ENCODE measurements at places on chromosomes 2 and 18.

GRCh38 chr2:46803911-46804670 is 111.5 kb downstream of the MCFD2 start:
- no peak for DNase-seq

- DNase-seq, result no peak
These were observed 105.9 kb downstream of the AGAP1 start for GRCh38 chr2:235599596-235600338.

- no peak for DNase-seq
These were observed 229.2 kb downstream of the ANAPC1 start for GRCh38 chr2:111654829-111655228.

- no peak for DNase-seq
These were observed 111.6 kb downstream of the TACR1 start for GRCh38 chr2:75087736-75088135.

DNA sequence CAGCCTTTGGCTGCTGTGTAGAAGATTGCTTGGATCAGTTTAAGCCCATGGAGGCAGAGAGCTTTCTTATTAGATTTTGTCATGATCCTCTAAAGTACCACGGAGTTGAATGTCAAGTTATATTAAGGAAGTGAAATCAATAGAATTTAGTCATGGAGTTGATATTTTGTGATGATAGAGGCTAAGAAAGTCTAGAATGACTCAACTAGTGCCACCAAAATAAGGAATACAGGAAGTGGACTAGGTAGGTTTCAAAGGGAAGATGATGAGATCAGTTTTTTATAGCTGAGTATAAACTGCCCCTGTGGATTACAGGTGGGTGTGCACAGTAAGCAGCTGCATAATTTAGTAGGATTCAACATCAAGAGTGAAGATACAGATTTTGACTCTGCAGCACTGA is 25.2 kb downstream of the FBXO36 start:
- no peak for DNase-seq

- DNase-seq, result no peak
These were observed 149.6 kb downstream of the MYT1L start for GRCh38 chr2:2181493-2181892.

DNA sequence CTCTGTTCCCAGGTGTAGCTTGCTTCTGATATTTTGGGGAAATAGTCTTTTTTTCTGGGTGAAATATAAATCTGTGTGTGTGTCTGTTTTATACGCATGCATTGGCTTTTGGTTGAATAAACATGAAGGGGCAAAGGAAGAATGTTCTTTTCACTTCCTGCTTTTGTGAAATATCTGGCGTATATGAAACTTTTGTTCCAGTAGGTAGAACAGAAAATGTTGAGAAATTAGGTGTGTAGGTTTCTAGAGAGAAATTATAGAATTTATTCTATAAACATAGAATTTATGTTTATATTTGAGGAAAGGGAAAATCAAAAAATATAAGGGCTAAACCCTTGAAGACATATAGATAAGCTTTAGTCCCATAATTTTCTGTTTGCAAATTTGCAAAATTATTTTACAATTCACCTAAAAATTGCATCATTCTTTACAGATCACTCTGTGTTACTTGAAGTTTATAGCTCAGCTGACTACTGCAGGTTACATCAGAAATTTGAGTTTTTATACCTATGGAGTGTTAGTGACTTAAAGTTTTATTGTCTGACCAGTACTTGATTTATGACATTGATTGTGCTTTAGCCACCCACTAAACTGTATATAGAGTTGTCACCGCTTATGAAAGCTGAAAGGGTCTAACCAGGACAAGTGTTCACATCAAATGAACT is 116.1 kb downstream of the FAM117B start:
- DNase-seq, result no peak

DNA sequence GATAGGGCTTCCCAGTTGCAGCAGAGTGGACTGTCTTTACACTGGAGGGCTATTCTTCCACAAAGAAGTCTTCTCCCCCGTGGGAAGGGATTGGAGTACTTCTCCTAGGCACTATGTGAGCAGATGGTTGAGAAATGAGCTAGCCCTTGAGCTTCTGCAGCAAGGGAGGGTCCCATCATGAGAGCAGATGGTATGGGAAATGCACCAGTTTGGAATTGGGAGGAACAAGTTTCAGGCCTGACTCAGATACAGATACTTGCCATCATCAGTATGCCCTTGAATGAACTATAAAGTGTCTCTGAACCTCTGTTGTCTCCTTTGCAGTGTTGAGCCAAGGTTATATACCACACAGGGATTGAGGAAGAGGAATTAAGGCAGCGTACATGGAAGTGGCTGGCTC is 757.4 kb downstream of the RNF144A start:
- no peak for DNase-seq

DNA sequence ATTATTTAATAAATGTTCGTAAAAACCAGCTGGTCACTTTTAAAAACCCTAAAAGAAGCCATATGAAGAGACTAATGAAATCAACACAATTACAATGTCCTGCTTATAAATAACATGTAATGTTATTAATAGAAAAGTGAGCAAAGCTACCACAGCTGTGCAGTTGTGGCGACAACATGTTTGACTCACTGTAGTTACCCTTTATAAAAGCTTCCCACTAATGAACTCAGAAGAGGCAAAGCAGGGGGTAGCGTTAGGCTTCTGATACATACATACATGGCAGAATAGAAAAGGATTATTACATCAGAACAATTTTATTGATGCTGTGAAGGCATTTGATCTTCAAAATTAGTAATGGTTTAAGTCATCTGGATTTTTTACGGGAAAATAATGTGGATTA is 219.7 kb downstream of the SLC4A10 start:
- DNase-seq, result no peak

DNA sequence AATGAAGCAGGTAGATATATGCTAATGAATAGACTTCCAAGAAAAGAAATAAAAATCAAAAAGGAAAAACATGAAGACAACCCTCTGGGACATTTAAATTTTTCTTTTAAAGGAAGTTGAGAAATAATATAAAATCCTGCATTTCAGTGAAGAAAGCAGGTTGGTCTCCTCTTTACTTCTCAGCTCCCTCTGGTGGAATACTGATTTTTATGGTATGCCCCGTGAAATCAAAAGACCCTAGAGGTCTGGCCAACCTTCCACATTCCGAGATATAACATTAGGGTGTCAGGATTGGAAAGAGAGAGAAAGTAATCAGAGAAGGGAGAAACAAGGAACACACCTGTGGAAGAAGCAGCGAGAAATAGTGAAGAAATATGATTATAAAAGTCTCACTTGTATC is 72.7 kb downstream of the DNER start:
- DNase-seq, result no peak

- DNase-seq, result no peak
These were observed 710.4 kb upstream of the PIK3C3 start for GRCh38 chr18:41244591-41245037.
